ENCODE measurements at places on chromosomes 3 and 15.

GRCh38 chr15:39135989-39136388 is 444.9 kb upstream of the THBS1 start:
- DNase-seq: peak; percentile 96

DNA sequence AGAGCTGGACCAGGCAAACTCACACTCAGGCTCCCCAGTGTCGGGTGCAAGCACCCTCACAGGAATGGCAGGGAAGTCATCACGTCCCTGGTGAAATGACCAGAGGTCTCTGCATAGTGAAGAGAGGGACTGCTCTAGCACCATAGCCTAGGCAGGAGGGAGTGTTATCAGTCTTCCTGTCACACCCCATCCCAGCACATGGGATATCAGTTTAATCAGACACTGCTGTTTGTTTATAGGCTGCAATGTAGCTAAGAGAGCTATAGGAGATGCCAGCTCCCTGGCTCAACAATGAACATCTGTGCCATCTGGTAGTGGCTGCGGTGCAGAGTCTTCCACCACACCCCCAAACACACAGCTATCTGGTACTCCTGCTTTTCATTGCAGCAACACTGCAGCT is 776.6 kb downstream of the ZNF385D start:
- no peak for DNase-seq

GRCh38 chr3:33716227-33716626 is 1.8 kb downstream of the CLASP2 start:
- no peak for DNase-seq

- DNase-seq: no peak
Measured at GRCh38 chr3:192889679-192890078, 28.0 kb downstream of the MB21D2 start.

DNA sequence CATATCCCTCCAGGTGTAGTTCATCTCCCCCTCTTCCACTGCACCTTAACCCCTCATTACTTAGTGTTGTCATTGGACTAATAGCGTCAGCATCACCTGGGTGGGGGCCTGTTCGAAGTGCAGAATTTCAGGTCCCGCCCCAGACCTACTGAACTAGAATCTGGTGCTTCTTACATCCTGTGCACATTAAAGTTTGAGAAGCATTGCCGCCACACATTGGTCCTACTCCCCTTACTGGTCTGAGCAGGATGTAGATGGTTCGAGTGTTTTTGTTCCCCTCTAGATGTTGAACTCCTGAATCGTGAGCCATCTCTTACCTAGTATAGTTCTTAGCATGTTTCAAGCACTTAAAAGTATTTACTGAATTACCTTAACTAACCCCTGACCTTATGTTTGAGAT is 13.2 kb downstream of the KLHL18 start:
- DNase-seq: no peak

GRCh38 chr3:171365489-171365888 is 94.7 kb downstream of the TNIK start:
- no peak for DNase-seq

DNA sequence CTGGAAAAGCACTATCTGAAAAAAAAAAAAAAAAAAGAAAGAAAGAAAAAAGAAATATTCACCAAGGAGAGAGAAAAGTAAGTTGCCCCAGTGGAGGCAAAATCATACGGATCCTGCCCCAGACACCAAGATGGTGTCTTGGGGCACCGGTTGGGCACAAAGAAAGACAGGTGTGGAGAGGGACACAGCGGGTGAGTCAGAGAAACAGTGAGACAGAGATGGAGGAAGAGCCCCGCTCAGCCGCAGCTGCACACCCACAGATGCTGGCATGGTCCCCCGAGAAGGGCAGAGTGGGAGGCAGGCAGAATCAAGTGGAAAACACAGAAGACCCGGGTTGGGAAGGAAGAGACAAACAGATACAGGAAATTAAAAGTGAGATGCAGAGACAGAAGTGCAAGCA is 129.7 kb upstream of the SMAD3 start:
- DNase-seq: no peak

DNA sequence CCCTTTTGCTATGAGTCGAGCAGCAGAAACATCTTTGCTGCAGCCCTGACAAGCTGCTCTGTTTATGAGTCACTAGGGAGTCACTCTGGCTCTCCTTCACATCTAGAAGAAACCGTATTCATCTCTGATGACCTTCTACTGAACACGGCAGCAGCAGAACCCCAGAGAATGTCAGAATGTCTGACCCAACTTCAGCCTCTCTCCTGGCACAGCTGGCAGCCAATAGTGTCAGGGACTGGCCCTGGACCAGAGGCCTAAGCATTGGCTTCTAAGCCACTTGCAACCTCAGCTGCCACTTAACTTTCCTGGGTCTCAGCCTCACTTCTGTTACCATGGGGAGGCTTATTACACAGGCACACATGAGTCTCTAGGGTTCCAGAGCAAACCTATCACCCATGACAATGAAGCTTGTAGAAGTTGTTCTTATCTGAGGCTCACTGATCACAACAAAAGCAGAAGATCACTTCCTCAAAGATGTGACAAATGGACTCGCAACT is 184.1 kb upstream of the TLE3 start:
- DNase-seq: no peak

GRCh38 chr15:50358845-50359244 is 3.8 kb upstream of the GABPB1 start:
- no peak for DNase-seq

- DNase-seq: peak; percentile 14
Measured at GRCh38 chr3:27219127-27219845, 149.9 kb downstream of the NEK10 start.

GRCh38 chr3:120650311-120650710 is 31.7 kb downstream of the HGD start:
- no peak for DNase-seq

GRCh38 chr3:17730318-17730967 is 12.0 kb downstream of the TBC1D5 start:
- no peak for DNase-seq

DNA sequence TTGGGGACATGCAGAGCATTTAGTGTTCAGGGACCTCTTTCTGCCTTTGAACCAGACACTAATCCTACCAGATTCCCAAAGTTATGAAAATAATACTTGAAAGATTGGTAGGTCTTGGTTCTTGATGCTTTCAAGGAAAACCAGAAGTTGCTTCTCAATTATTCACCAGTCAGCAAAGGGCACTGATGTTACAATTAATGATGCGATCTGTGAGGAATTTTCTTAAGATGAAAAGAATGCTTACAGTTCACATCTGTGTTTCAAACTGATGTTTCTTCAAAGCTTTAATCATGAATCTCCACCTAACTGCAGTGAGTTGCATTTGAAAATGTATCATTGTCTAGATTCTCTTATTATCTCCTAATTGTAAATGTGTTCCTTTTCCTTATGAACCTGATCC is 161.0 kb downstream of the NAALADL2 start:
- no peak for DNase-seq

- DNase-seq: no peak
Measured at GRCh38 chr15:86555098-86555497, 475.4 kb downstream of the AGBL1 start.

DNA sequence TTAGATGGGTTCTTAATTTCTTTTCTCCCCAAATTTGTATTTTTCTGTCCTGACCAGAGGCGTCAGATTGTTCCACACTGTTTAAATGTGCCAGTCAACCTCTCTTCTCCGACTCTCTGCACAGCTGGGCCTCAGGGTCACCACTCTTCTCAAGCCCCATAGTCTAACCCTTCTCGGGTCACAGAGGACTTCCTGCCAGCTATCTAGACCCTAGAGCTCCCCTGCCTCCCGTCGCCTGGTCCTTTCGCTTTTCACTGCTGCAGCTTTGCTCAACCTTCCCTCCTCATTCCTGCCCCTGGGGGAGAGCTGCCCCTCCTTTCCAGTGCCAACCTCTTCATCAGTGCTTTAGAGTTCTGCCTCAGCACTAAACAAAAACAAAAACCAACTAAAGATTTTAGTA is 151.7 kb downstream of the ATG7 start:
- DNase-seq: no peak

DNA sequence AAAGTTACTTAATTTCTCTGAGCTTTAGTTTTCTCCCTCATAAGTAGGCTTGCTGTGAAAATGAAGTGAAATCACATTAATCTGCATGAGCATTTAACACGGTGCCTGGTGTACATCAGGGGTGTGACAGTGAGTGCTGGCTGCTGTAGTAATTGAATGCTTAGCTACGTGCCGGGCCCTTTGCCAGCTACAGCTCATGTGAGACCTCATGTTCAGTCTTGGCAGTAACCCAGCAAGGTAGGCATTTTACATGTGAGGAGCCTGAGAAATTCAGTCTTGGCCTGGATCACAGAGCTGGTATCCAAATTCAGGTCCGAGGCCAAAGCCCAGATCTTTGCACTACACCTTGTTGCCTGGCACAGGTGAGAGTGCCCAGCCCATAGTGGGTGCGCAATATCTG is 9.1 kb downstream of the GHRL start:
- DNase-seq: no peak

DNA sequence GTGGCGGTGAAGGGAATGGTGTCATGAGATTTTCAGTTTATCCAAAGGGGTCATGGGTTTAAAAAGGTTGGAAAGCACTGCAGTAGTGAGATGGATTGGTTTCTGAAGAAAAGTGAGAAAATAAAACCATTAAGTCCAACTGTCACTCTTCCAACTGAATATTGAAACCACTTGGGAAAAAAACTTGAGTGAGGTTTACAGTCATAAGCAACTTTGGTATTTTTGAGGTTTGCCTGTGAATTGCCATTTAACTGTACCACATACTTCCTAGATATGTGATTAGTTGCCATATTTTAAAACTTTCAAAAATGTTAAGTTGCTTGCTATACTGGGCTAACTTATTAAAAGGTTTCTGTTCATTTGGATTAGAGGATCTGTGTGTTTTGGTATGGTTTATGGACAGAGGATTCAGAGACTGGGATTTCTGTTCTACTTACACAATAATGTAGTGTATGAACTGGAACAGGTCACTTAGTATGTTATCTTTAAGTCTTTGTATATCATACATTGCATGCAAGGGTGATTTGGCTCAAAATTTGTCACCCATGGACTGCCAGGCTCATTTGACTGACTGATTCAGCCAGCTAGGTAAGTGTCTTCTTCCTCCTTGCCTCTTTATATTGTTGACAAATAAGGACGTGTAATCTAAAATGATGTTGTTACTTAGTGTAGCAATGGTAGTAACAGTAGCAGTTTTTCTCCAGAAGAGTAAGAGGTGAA is 201.4 kb upstream of the EOMES start:
- DNase-seq: no peak

GRCh38 chr3:115384381-115384780 is 237.3 kb upstream of the ZBTB20 start:
- no peak for DNase-seq

- DNase-seq: no peak
Measured at GRCh38 chr15:96972201-96972600, 641.7 kb downstream of the NR2F2 start.

GRCh38 chr3:13308380-13308801 is 111.7 kb downstream of the NUP210 start:
- DNase-seq: no peak

- DNase-seq: no peak
Measured at GRCh38 chr3:185965496-185965895, 27.7 kb upstream of the TRA2B start.

- DNase-seq: peak; percentile 5
Measured at GRCh38 chr15:57609805-57610529, 18.3 kb downstream of the MYZAP start.

DNA sequence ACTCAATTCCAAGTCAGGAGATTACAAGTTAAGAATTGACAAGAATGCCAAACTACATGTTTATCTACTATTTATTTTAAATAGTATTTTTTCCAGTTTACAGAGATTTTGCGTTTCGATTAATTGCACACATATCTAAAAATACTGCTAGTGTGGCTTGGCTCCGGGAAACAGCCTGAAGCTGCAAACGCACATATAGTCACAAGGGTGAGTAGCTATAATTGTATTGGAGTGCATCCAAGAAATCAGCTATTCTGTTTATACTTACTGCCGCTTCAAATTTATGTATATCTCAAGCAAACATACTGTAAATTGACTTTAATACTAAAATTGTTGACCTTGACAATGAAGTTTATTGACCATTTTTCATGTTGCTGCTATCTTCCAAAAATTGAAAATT is 77.0 kb upstream of the PLSCR5 start:
- DNase-seq: peak; percentile 8

DNA sequence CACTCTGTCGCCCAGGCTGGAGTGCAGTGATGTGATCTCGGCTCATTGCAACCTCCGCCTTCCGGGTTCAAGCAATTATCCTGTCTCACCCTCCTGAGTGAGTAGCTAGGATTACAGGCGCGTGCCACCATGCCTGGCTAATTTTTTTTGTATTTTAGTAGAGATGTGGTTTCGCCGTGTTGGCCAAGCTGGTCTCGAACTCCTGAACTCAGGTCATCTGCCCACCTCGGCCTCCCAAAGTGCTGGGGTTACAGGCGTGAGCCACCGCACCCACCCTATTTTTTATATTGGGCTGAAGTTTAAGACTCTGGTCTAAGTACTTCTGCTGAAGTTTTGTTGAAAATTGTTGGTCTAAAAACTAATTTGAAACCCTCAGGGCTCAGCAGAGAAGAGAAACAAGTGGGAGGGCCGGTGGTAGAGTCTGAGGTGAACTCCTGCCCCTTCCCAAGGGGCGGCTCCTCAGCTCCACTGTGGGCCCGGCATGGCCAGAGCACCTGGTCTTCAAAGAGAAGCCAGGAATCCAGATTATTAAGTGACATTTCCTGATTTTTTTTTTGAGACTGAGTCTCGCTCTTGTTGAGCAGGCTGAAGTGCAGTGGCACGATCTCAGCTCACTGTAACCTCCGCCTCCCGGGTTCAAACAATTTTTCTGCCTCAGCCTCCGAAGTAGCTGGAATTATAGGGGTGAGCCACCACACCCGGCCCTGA is 4.0 kb downstream of the HDAC11 start:
- DNase-seq: no peak

DNA sequence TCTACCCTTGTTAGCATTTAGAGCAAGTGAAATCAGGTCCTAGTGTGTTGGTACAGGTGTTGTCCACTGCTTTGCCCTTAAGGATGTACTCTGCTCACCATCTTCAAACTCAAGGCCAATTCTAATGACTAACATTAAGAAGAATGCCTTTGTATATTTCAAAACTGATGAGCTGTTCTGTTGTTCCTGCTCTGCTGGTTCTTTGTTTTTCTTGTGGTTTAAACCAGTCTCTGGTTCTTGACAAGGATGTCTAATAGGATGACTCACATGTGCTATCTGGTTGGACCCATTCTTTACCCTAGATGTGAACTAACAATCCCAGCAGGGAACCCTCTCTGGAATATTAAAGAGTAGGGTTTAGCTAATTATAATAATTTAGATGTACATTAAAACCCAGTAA is 17.3 kb downstream of the ABHD5 start:
- peak; percentile 62 for DNase-seq

- DNase-seq: no peak
Measured at GRCh38 chr15:58504674-58505234, 73.0 kb downstream of the LIPC start.

DNA sequence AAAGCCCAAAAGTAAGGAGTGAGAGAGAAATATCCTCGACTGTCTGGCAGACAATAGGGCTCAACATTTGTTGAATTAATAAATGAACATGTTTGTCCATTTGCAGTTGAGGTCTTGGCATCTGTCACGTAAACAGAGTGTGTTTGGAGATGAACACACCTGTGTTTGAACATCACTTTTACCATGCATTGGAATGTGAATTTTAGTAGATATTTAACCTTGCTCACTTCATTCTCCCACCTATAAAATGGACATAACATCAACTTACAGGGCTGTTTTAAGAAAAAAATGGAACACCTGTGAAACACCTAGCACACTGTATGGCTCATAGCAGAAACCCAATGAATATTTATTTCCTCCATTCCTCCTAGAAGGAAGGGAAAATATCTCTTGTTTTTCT is 204.8 kb downstream of the KCNMB2 start:
- DNase-seq: no peak

GRCh38 chr15:63596676-63597037 is 530 bp upstream of the FBXL22 start:
- DNase-seq: no peak
